ENCODE measurements at places on chromosomes 3 and 15.
A peak's percentile ranks its signal among the peaks of the same experiment; 100 is the strongest.

- H3K36me3 ChIP-seq = peaks cover 3% of the 10 kb centered on the region
- H3K4me3 ChIP-seq = no peak overlapping the region
Observed at GRCh38 chr3:10531031-10531430, 25.6 kb upstream of the ATP2B2 start.

GRCh38 chr15:34976743-34977142 is 7.2 kb upstream of the AQR start:
- no peak for DNase-seq
- H3K36me3 ChIP-seq = peaks cover 4% of the 10 kb centered on the region
- H3K4me1 ChIP-seq = peaks cover 12% of the 10 kb centered on the region
- H3K27ac ChIP-seq = peak overlapping the region; percentile 82

DNA sequence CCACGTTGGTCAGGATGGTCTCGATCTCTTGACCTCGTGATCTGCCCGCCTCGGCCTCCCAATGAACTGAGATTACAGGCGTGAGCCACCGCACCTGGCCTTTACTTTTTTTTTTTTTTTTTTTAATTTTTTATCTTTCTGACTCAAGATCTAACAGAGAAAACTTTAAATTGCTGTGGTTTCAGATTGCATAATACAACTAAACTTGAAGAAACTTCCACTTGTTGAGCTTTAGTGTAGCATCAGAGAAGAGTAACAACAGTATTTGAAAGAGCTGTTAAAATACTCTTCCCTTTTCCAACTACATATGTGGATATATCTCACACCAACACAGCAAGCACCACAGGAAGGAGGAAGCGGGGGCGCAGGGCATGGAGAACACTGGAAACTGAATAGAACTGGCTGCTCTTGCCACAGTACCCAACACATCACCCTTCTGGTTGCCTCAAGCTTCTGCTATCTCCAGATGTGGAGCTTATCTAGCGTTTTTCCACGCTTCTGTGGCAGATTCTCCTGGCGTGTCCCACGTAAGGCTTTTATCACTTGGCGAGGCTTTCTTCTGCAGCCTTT is 45.4 kb downstream of the MAP6D1 start:
- H3K27ac ChIP-seq = no peak overlapping the region
- H3K27me3 ChIP-seq = no peaks in the 10 kb centered on the region
- DNase-seq = no peak
- peaks cover 8% of the 10 kb centered on the region for H3K36me3 ChIP-seq
- H3K4me1 ChIP-seq = peaks cover 4% of the 10 kb centered on the region

- H3K36me3 ChIP-seq = peaks cover 8% of the 10 kb centered on the region
- peaks cover 4% of the 10 kb centered on the region for H3K4me1 ChIP-seq
- H3K27me3 ChIP-seq = no peaks in the 10 kb centered on the region
- H3K4me3 ChIP-seq = no peak overlapping the region
Observed at GRCh38 chr3:53188136-53188685, 27.2 kb downstream of the PRKCD start.

DNA sequence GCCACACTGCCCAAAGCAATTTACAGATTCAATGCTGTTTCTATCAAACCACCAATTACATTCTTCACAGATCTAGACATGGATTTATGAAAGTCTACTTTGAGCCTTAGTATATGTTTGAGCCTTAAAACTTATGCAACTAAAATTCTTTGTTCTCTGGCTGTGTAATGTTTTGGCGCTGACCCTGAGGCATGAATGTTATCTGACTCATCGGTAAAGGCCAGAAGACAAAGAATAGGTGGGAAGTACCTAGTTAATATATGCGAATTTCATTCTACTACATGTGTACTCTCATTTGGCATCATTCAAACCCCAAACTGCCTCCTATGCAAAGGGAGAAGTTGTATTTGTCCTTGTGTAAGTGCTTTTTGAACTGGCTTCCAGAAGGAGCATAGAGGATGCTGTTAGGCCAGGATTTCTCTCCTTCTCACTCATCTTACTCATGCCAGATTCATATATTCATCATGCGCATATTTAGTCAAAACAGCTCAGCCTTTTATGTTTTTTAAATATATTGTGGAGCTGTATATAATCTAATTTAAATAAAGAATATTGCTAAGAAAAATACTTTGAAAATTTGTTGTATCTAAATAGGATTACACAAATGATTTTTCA is 204.2 kb downstream of the NFKBIZ start:
- H3K27ac ChIP-seq = no peak overlapping the region
- peaks cover 3% of the 10 kb centered on the region for H3K36me3 ChIP-seq
- H3K4me1 ChIP-seq = peaks cover 12% of the 10 kb centered on the region
- DNase-seq = no peak
- no peaks in the 10 kb centered on the region for H3K27me3 ChIP-seq

DNA sequence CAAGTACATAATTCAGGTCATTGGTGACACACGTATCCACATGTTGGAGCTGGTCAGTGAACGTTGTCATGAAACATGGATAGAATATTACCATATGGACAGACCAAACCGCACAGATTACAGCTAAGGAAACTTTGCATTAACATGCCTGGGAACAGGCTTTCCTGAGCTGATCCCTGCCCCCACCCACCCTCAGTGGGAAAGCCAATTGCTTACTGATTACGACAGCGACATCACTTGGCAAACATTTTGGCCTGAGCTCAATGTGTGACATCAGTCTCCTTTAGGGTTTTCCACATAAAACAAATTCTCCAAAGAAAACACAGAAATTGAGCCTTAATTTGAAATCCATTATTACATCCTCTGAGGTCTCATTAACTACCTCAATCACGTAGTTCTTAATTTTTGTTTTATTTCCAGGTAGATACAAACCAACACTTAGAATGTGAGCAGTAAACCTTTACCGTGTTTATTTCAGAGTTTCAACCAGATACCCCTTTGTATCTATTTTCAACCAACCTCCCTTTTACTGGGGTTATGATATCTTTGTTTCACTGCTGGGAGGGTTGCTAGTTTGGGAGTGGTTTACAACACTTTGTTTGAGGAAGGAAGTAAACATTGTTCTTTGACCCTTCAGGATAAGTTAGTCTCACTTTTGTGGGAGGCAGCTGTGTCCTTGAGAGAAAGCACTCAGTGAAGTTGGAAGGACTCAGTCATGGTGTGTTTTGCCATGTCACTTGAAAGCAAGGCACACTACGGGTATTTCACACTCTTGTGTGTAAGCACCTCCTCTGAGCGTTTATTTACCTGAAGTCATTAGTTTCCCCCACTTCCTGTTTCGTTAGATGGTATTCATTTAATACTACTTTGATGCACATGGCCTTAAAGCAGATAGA is 103.1 kb downstream of the CMSS1 start:
- DNase-seq = no peak
- H3K27me3 ChIP-seq = no peaks in the 10 kb centered on the region
- no peak overlapping the region for H3K27ac ChIP-seq
- no peaks in the 10 kb centered on the region for H3K36me3 ChIP-seq
- no peak overlapping the region for H3K4me3 ChIP-seq

- peaks cover 2% of the 10 kb centered on the region for H3K4me1 ChIP-seq
- H3K4me3 ChIP-seq = no peak overlapping the region
- H3K27me3 ChIP-seq = no peaks in the 10 kb centered on the region
- peaks cover 6% of the 10 kb centered on the region for H3K36me3 ChIP-seq
- H3K27ac ChIP-seq = no peak overlapping the region
Observed at GRCh38 chr3:37072892-37073291, 79.6 kb downstream of the MLH1 start.

DNA sequence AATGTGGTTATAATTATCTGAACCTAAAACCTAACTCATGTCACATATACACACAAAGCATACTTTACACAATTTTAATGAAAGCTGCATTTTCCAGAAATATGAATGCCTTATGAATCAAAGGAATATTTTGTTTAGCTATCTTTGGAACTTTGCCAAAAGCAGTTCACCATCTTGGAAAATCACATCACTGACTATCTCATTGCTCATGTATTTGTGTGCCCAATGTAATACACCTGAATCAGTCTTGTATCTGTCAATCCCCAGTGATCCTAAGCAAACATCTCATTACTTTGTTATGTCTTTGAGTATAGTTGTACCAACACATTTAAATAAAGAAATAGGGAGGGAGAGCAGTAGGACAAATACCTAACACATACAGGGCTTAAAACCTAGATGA is 15.6 kb upstream of the CD47 start:
- no peak for DNase-seq
- H3K4me1 ChIP-seq = peaks cover 9% of the 10 kb centered on the region
- no peak overlapping the region for H3K4me3 ChIP-seq

DNA sequence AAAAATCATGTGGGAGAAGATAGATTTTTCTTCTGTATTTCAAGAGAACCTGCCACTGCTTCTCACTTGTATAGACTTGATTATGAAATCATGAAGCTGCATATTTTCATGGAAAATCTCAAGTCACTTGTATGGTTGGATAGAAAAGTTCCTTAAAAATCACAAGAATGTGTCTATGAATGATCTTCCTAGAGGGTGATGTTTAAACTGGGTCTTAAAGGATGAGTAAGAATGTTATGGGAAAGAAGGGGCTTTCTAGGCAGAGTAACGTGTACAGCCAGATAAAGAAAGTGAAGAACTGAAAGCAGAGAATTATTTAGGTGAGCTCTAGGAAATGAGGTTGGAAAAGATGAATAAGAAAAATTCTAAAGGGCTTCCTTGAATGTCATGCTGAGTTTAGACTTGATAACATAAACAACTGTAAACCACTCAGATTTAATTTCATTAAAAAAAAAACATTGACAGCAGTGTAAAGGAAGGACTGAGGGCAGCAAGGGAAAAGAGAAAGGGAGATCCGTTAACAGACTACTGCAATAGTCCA is 5.0 kb downstream of the CD47 start:
- H3K4me3 ChIP-seq = no peak overlapping the region
- no peak overlapping the region for H3K27ac ChIP-seq
- peaks cover 5% of the 10 kb centered on the region for H3K36me3 ChIP-seq
- peaks cover 29% of the 10 kb centered on the region for H3K4me1 ChIP-seq

DNA sequence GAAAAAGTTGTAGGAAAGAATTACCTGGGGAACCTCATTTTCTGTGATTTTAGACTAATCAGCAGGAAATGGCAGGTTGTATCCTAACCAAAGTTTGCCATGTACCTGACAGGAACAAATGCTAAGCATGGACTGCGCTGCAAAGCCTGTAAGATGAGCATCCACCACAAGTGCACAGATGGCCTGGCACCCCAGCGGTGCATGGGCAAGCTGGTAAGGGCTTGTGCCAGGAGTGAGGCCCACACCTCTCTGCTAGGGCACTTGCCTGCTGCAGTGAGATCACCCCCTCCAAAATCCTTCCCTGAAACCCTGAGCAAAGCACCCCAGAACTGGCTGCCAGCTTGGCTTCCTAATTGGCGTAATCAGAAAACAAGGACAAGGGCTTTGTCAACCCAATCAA is 102.6 kb downstream of the STAC start:
- H3K36me3 ChIP-seq = peaks cover 2% of the 10 kb centered on the region
- no peak overlapping the region for H3K27ac ChIP-seq
- DNase-seq = no peak
- H3K4me3 ChIP-seq = no peak overlapping the region
- no peaks in the 10 kb centered on the region for H3K4me1 ChIP-seq
- no peaks in the 10 kb centered on the region for H3K27me3 ChIP-seq

DNA sequence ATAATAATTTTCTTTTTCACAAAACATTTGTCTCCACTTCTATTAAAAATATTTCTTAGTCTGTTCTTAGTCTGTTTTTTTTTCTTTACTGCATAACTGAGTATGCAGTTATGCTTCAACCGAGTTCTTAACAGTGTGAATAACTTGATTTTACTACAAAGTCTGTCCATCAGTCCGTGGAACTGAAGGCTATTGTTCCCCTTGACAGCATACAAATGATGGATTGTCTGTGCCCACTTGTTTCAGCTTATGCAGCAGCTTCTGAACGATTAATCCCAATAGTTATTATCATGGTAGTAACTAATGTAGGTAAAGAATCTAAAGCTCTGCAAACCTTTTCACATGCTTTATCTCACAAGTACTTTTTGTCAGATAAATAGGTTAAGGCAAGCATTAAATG is 150.7 kb downstream of the SSR3 start:
- no peak overlapping the region for H3K4me3 ChIP-seq
- peaks cover 31% of the 10 kb centered on the region for H3K27me3 ChIP-seq
- H3K36me3 ChIP-seq = no peaks in the 10 kb centered on the region
- H3K27ac ChIP-seq = no peak overlapping the region

GRCh38 chr3:126448893-126449180 is 26.9 kb downstream of the ZXDC start:
- no peaks in the 10 kb centered on the region for H3K27me3 ChIP-seq
- H3K4me3 ChIP-seq = no peak overlapping the region
- H3K27ac ChIP-seq = no peak overlapping the region
- peaks cover 5% of the 10 kb centered on the region for H3K36me3 ChIP-seq
- peaks cover 8% of the 10 kb centered on the region for H3K4me1 ChIP-seq

- peak overlapping the region; percentile 82 for H3K27ac ChIP-seq
- no peaks in the 10 kb centered on the region for H3K36me3 ChIP-seq
- peak overlapping the region; percentile 15 for H3K4me3 ChIP-seq
- no peaks in the 10 kb centered on the region for H3K27me3 ChIP-seq
- peaks cover 19% of the 10 kb centered on the region for H3K4me1 ChIP-seq
- no peak for DNase-seq
Observed at GRCh38 chr15:58545307-58546065, 113.7 kb downstream of the LIPC start.

- H3K36me3 ChIP-seq = no peaks in the 10 kb centered on the region
- peaks cover 32% of the 10 kb centered on the region for H3K27me3 ChIP-seq
- H3K27ac ChIP-seq = no peak overlapping the region
- no peaks in the 10 kb centered on the region for H3K4me1 ChIP-seq
Observed at GRCh38 chr3:115833074-115833473, 209.8 kb downstream of the GAP43 start.

- no peak for DNase-seq
- peaks cover 4% of the 10 kb centered on the region for H3K36me3 ChIP-seq
- no peak overlapping the region for H3K4me3 ChIP-seq
- no peak overlapping the region for H3K27ac ChIP-seq
- peaks cover 8% of the 10 kb centered on the region for H3K4me1 ChIP-seq
- H3K27me3 ChIP-seq = no peaks in the 10 kb centered on the region
Observed at GRCh38 chr15:39591896-39592315, 11.0 kb downstream of the THBS1 start.

GRCh38 chr3:97970156-97970555 is 2.1 kb downstream of the RIOX2 start:
- H3K27ac ChIP-seq = peak overlapping the region; percentile 84
- peak overlapping the region; percentile 93 for H3K4me3 ChIP-seq
- peaks cover 2% of the 10 kb centered on the region for H3K36me3 ChIP-seq
- H3K27me3 ChIP-seq = no peaks in the 10 kb centered on the region
- no peak for DNase-seq
- peaks cover 53% of the 10 kb centered on the region for H3K4me1 ChIP-seq
